Skin of body (tissue), 3 donors: ENCODE measurements at places on chromosomes 6 and 20. TPM values are rescaled to one million over a fixed set of nuclear protein-coding genes. Genes with fewer than 3 reads are reported as not detected.

HDGFL1 gene
- not detected for total RNA-seq

CYP24A1 gene
- total RNA-seq = 1.3 TPM

ZBTB46 gene
- 8.3 TPM for total RNA-seq

FNDC11 gene
- total RNA-seq = 0.59 TPM

ACSS1 gene
- 19.7 TPM for total RNA-seq

UCKL1 gene
- 23.0 TPM for total RNA-seq

PRPH2 gene
- 2.8 TPM for total RNA-seq

BMP7 gene
- 15.0 TPM for total RNA-seq

SEL1L2 gene
- total RNA-seq = not detected

FAM83C gene
- total RNA-seq = 7.7 TPM

LPIN3 gene
- total RNA-seq = 15.3 TPM

TPX2 gene
- total RNA-seq = 14.8 TPM

PTPRK gene
- 56.9 TPM for total RNA-seq

C2 gene
- total RNA-seq = 4.9 TPM

VGLL2 gene
- total RNA-seq = 2.8 TPM

MCCD1 gene
- not detected for total RNA-seq

RGS17 gene
- 0.69 TPM for total RNA-seq

PLCG1 gene
- 126 TPM for total RNA-seq

NHLRC1 gene
- 1.2 TPM for total RNA-seq

FAM184A gene
- 3.7 TPM for total RNA-seq

RNF144B gene
- 24.4 TPM for total RNA-seq

NRN1 gene
- 19.7 TPM for total RNA-seq

UNC93A gene
- total RNA-seq = 0.69 TPM

FANCE gene
- total RNA-seq = 9.4 TPM

KIZ gene
- 14.2 TPM for total RNA-seq

TFAP2C gene
- total RNA-seq = 22.8 TPM

GPR6 gene
- total RNA-seq = not detected

COX4I2 gene
- 4.1 TPM for total RNA-seq

ARFGEF3 gene
- 1.1 TPM for total RNA-seq

SALL4 gene
- total RNA-seq = 2.7 TPM

MROH8 gene
- 1.7 TPM for total RNA-seq

CBLN4 gene
- total RNA-seq = 0.10 TPM

TREM1 gene
- total RNA-seq = 1.6 TPM

AGER gene
- 2.7 TPM for total RNA-seq

SLC35A1 gene
- total RNA-seq = 16.6 TPM

HLA-DQB1 gene
- 0.69 TPM for total RNA-seq

DACT2 gene
- 2.6 TPM for total RNA-seq

SSTR4 gene
- total RNA-seq = 0.30 TPM

SNX9 gene
- total RNA-seq = 28.6 TPM

TAGAP gene
- 4.5 TPM for total RNA-seq

SLC18B1 gene
- total RNA-seq = 15.7 TPM
